ENCODE measurements at places on chromosomes 11 and 22. TPM values are rescaled to one million over a fixed set of nuclear protein-coding genes. Genes with fewer than 3 reads are reported as not detected.

The ARSA gene
- 21.0 TPM for total RNA-seq

The TMPRSS13 gene
- total RNA-seq, result not detected

The TANGO2 gene
- total RNA-seq, result 16.7 TPM

The PRR33 gene
- not detected for total RNA-seq

The MMP1 gene
- total RNA-seq, result 0.87 TPM

The TRIM51 gene
- not detected for total RNA-seq

The ANO9 gene
- 1.1 TPM for total RNA-seq

The ROM1 gene
- total RNA-seq, result 4.4 TPM

The SEC14L3 gene
- total RNA-seq, result not detected

The GGTLC2 gene
- not detected for total RNA-seq

The ZFPL1 gene
- total RNA-seq, result 28.5 TPM

The CCDC73 gene
- 0.06 TPM for total RNA-seq

The NLRP14 gene
- not detected for total RNA-seq

The SLC6A5 gene
- not detected for total RNA-seq

The CHRM1 gene
- 0.11 TPM for total RNA-seq

The ZNF214 gene
- total RNA-seq, result 1.9 TPM

The ARRB1 gene
- total RNA-seq, result 3.6 TPM

The ANAPC15 gene
- total RNA-seq, result 83.1 TPM

The SNAP29 gene
- total RNA-seq, result 15.7 TPM

The MS4A7 gene
- total RNA-seq, result not detected

The KRTAP5-8 gene
- not detected for total RNA-seq

The IGLL1 gene
- not detected for total RNA-seq

The PNPLA3 gene
- total RNA-seq, result 0.80 TPM

The OR51B2 gene
- not detected for total RNA-seq

The RIMBP3C gene
- 0.23 TPM for total RNA-seq

The GNB1L gene
- 14.5 TPM for total RNA-seq

The OR51M1 gene
- total RNA-seq, result not detected

The ADAMTS15 gene
- total RNA-seq, result 11.0 TPM

The CD6 gene
- 0.47 TPM for total RNA-seq

The PIH1D2 gene
- 0.58 TPM for total RNA-seq

The CST6 gene
- total RNA-seq, result not detected

The OR56A4 gene
- total RNA-seq, result not detected

The OTOG gene
- not detected for total RNA-seq

The TMPRSS5 gene
- 0.14 TPM for total RNA-seq

The KRTAP5-9 gene
- total RNA-seq, result not detected

The VPS37C gene
- total RNA-seq, result 20.3 TPM

The MAJIN gene
- total RNA-seq, result not detected

All from A549 treated with DMSO at 1 μM for 4 hours (cell line).